ENCODE measurements at places on chromosomes 11 and 22.

- no peak for DNase-seq
These were observed 11.0 kb upstream of the APOL6 start for GRCh38 chr22:35637254-35637653.

GRCh38 chr22:47113853-47114415, 351.5 kb downstream of the TBC1D22A start:
- DNase-seq, result no peak

DNA sequence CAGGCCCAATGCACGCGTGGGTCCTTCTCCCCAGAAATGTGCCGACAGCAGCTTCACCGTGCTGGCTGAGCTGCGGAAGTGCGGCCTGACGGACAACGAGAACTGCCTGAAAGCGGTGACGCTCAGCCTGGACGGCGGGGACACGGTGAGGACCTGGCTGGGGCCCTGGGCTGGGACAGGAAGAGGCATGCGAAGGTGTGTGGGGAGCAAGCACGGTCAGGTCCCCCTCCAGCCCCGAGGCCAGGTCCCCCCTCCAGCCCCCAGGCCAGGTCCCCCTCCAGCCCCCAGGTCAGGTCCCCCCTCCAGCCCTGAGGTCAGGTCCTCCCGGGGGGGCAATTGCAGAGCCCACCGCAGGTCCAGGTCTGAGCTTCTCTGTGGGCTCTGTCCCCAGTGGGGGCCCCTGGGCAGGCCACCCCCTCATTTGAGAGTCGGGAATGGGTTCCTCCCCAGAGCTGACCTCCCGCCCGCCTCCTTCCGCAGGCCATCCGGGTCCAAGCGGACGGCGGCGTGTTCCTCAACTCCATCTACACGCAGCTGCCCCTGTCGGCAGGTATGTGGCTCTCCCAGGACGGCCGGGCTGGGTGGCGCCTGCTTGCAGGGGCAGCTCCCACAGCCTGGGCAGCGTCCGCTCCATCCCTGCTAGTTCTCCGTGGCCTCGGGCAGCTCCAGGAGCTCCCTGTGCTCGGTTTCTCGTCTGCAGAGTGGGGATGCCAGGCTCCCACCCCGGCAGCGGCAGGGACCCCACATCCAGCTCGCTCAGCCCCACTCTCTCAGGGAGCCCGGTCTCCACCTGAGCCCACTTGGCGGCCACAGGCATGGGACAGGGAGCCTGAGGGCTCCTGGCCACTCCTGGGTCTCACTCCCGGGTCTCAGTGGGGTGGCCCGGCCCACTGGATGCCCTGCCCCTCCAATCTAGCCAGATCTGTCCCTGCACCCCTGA, 7.9 kb downstream of the MUC5B start:
- DNase-seq, result no peak

GRCh38 chr22:20319745-20320658, at the start of gene DGCR6L:
Gene DGCR6L (minus strand): TSS chr22:20320060. CDS start chr22:20319988, 72 bp downstream.
- DNase-seq, result no peak

DNA sequence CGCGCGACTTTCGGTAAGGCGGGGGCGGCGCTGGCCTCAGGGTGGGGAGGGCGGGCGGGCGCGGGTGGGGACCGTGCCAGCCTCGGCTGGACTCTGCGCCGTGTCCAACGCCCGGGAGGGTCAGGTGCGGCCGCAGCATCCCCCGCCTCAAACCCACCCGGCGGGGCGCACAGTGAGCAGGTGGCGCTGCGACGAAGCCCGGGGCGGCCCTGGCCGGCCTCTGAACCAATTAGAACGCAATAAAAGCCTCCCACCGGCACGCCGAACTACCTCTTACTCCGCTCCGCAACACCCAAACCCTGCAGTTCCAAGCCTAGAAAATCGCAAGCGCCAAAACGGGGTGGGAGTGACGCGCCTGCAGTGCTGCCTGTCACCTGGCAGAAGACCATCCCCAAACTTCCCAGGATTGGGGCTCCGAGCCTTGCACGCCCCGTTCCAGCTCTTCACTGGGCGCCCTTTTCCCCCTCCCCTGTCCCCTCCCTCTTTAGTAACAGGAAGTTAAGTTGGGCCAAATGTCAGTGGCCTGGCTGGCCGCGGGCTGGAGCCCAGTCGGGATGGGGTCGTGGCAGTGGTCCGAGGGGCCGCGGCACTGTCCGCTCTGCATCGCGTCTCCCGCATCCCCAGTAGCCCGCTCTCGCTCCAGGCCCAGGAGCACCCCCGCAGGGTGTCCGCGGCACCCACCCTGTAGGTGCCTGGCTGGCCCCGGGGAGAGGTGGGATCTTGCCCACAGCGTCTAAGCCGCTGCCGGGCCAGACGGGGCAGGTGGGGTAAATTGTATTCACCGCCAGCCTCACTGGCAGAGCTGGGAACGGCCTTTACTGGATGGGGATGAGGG, 541 bp downstream of the MICAL2 start:
- DNase-seq, result no peak

DNA sequence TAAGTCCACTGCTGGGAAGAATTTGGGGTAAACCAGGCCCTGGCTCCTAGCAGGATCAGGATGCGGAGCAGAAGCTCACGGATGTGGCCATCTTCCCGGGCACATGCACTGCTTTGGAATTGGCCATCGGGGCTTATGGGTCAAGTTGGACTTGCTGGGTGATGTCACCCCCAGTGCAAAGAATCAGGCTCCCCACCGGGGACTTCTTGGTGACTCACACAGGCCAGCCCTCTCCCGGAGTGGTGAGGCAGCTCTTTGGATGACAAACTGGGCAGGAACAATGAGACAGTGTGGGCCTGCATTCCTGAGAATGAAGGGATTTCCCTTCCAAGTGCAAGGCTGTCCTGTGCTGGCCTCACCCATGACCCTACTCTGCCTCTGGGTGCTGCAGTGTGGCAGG, 128.8 kb upstream of the ANO1 start:
- DNase-seq, result peak; percentile 91

DNA sequence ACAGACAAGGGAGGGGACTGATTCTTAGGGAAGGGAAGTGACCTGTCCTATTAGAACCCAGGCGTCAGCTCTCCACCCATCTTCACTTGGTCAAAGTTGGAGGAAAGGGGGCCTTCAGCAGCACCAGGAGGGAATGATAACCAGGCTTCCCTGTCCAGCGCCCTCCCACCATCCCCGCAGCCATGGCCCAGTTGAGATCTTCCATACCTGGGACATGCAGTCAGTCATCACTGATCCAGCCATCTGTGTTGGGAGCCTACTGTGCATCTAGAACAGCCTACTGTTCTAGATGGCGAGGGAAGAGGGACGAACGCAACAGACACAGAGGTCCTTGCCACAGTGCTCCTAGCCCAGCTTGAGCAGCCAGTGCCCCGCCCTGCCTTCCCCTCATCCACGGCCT, 40.6 kb downstream of the PDGFB start:
- DNase-seq, result no peak

DNA sequence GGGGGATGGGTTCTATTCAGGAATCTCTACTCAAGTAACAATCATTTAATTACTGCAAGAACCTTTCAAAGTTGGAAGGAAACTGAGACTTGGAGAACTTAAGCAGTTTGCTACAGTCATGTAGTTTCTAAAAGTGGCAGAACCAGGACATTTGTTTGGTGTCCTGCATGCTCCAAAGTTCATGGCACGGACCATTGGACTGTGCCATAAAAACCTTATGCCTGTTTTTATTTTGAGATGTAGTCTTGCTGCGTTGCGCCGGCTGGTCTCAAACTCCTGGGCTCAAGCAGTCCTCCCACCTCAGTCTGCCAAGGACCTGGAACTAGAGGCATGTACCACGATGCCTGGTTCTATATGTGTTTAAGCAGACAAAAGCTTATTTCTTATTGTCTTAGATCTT, 18.6 kb upstream of the AIFM3 start:
- no peak for DNase-seq

DNA sequence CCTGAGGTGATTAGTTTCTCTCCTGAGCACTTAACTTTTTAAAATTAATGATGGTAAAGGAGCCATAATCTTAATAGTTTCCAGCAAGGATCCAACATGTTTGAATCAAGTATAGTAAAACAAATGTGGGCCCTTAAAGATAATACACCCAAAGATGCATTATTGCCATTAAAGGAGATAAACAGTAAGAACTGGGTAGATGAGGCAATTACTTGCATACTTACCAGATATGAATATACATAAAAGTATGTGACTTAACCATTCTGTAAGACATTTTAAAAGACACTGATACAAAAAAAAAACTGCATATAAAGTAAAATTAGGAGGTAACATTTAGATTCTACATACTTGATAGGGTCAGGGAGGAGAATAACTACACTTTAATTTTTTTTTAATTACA, 48.2 kb downstream of the CADM1 start:
- DNase-seq, result no peak

- no peak for DNase-seq
These were observed 24.8 kb downstream of the APOL1 start for GRCh38 chr22:36277482-36278291.

DNA sequence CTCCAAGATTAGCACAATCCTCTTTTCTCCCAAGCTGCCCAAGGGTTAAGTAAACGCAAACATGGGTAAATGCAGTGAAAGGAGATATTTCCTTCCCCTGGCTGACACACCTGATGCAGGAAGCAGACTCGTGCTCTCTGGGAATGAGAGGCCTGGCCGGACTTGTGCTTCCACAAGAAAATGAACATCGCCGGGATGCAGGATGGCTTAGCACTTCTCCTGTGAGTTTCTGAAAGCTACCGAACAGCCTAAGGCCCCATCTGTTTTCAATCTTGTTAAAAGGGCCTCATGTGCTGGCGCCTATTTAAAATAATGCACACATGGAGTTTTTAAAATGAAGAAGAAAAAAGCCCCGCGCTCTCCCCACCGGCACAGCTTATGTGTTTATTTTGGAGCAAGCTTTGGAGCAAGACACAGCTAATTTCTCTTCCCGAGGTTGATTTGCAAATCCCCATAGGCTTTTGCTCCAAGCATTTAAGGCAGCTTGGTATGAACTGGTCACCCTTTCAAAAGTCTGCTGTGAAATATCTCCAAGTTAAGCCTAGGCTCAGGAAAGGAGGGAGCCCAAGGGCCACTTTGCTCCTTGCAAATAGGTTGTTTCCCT, 100.9 kb downstream of the SYN3 start:
- DNase-seq, result no peak

DNA sequence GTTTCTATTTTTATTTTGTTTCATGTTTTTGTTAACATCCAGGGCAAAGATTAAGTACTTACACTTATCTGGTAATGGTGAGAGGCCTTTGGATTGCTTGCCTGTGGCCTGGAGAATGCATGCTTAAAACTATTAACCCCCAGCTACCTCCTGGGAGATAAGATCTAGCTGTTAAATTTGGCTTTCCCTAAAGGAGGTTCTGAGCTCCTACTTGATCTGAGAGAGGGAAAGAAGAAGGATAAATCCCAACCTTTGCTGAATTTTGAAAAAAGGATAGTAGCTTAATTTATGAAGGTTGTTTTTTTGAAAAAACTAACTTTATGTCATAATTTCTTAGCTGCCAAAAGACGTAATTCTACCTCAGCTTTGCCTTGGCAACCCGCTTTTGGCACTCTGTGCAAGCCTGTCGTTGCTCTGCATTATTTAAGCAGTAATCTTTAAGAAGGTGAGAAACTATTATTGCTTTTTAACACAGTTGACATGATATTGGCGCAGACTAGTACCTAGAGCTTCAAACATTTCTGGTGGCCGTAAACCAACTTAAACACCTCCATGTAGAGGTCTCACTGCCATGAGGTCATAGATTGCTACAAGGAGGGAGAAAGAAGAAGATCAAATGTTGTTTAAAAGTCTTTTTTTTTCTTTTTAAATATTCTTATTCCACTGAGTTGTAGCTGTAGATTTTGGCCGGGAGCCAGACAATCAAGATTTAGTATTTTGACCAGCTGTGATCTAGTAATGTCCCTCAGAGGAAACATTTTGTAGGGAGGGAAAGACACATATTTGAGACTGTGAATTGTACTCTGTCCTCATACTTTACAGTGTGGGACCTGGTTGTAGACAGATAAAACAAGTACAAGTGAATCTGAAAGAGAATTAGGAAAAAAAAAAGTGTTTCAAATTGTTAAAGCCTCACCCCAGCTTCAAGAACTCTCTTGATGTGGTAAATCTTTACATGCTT, 74.4 kb downstream of the WNT11 start:
- DNase-seq, result no peak

DNA sequence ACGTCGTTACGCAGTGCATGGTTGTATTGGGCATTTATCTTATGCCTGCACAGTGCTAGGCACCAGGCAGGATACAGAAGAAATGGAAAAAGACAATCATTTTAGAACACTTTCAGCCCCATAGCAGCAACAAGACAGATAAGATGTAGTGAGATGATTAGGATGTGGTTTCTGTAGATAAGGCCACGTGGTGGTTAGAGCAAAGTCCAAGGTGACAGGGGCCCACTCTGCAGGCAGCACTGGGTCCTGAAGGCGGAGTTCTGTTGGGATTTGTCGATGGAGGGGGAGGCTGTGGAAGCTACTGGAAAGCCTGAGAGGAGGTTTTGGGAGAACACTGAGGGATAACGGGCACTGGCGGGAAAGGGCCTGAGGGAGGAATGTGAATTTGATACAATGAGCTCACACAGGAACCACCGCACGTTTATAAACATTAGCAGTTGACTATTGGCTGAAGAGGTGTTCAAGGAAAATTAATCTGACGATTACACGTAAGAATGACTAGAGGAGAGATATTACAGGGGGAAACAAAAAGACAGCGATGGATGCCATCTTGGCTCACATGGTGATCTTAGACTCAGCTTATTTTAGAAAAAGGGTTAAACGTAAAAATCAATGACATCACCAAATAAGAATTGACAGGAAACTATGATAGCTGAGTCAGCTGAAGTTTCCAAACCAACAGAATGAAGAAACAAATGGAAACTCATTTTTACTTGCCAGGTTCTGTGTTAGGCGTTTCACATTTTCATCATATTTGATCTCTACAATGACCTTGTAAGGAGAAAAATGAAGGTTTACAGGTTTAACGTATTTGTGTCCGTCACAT, 551.0 kb downstream of the OPCML start:
- DNase-seq, result no peak

GRCh38 chr11:6111673-6112072, 4.2 kb downstream of the OR56B4 start:
- DNase-seq, result no peak

- no peak for DNase-seq
These were observed 261.5 kb downstream of the LARGE1 start for GRCh38 chr22:33658775-33659174.

GRCh38 chr11:131669401-131669780, 299.0 kb downstream of the NTM start:
- DNase-seq, result no peak

DNA sequence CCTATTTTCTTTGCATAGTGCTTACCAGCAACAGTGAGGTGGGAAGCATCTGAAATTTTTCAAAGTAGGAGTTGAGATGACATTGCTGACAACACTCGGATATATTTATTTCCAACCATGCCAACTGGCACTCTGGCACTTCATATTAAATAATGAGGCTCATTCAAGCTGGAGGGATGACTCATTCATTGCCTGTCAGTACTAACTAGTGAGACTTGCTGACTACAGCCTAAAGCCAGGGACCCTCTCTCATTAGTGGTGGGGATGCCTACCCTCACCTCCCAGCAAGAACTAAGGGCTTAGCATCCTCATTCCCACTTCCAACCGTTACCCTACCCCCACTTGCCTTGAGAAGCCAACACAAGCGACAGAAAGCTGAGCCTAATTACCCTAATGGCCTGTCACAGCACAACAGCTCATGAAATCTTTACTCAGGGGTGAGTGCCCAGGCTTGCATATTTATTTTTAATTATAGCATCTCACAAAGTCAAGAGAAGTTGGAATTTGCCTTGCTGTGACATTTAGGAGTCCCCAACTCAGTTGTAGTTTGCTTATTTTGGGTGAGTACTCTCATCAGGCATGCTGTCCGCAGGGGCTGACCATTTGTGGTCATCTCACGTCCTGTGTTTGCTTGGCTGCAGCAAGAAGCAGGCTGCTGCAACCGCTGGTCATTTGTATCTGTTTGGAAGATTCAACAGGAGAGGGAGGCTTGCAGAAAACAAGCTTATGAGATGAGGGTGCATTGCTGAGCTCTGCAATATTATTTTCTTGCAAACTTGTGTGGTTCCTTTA, 181.6 kb upstream of the POU2AF2 start:
- no peak for DNase-seq

Data from HS-5 (cell line).